NCI-H510A treated with DMSO at 0.1 percent for 48 hours (cell line): ENCODE measurements at places on chromosomes 11 and 22.

GRCh38 chr11:17746096-17746495 is 11.5 kb downstream of the KCNC1 start:
- no peak for DNase-seq

DNA sequence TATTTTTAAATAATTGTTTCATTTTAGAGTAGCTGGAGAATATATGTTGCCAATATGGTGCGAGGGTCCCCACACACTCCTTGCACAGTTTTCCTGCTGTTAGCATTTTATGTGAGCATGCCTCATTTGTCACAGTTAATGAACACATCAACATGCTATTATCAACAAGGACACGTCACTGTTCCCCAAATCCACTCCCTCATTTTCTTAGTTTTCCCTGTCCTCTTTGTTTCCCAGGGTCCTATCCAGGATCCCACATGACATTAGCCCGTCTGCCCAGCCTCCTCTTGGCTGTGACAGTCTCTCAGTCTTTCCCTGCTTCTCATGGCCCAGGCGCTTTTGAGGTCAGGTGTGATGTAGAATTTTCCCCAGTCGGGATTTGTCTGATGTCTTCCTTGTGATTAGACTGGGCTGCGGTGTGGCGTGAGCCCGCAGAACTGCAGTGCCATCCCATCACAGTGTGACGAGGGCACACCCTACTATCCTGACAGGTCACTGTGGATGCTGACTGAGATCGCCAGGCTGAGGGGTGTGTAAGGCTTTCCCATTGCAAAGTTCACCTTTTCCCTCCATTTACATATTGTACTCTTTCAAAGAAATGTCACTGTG is 450.6 kb upstream of the B3GAT1 start:
- DNase-seq: no peak

GRCh38 chr11:91066456-91067047 is 843.7 kb upstream of the CHORDC1 start:
- DNase-seq: no peak

DNA sequence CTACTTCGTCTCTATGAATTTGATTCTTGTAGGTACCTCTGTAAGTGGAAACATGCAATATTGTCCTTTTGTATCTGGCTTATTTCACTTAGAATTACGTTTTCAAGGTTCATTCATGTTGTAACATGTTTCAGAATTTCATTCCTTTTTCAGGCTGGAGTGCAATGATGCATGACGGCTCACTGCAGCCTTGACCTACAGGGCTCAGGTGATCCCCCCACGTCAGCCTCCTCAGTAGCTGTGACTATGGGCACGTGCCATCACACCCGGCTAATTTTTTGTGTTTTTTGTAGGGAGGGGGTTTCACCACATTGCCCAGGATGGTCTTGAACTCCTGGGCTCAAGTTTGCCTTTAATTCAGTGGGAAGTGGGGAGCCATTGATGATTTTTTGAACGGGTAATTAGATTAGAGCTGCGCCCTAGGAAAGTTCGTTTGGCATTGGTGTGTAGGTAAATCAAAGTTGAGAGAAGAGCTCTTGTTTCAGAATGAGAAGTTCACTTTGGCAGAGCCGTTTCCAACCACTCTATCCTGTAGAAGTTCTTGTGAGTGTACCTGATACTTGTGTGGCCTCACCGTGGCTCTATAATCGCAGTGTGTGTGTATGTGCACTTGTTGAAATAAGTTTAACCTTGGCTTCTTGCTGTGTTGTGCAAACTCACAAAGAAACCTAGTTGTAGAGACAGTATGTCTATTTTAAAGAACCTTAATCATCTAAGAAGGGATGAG is 115.9 kb downstream of the NAV2 start:
- no peak for DNase-seq

GRCh38 chr11:2796508-2797113 is 89.0 kb downstream of the CDKN1C start:
- DNase-seq: no peak

GRCh38 chr11:100632941-100633452 is 54.1 kb upstream of the ARHGAP42 start:
- DNase-seq: no peak

GRCh38 chr11:132855516-132855915 is 676.8 kb downstream of the OPCML start:
- DNase-seq: no peak

- DNase-seq: no peak
These were observed 44.2 kb upstream of the MICAL2 start for GRCh38 chr11:12066056-12066798.

DNA sequence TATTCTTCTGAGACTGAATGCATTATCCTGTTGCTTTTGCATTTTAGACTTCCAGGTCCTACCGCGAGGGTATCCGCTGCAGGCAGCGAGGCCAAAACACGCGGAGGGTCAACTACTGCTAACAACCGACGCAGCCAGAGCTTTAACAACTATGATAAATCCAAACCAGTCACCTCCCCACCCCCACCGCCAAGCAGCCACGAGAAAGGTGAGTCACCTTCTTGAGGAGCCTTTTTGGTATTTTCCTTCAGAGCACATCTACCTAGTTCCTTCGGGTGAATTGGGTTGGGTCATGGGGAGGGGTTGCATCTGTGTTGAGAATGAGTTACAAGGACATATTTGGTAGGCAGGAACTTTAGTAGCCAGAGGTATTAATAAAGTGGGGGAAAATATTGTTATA is 179.8 kb downstream of the NAV2 start:
- DNase-seq: no peak

DNA sequence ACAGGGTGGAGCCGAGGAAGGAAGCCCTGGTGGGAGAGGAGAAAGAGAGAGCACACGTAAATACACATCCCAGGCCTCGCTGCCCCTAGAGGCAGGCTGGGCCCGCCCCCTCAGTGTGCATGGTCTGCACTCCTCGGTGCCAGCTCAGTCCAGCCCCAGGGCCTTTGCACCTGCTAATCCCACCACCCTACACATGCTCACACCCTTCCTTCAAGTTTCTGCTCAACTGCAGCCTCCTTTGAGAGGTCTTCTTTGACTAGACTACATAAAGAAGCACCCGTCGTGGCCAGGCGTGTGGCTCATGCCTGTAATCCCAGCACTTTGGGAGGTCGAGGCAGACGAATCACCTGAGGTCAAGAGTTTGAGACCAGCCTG is 5.5 kb downstream of the IL2RB start:
- no peak for DNase-seq

- DNase-seq: no peak
These were observed 22.1 kb upstream of the PSMA1 start for GRCh38 chr11:14542324-14542723.

DNA sequence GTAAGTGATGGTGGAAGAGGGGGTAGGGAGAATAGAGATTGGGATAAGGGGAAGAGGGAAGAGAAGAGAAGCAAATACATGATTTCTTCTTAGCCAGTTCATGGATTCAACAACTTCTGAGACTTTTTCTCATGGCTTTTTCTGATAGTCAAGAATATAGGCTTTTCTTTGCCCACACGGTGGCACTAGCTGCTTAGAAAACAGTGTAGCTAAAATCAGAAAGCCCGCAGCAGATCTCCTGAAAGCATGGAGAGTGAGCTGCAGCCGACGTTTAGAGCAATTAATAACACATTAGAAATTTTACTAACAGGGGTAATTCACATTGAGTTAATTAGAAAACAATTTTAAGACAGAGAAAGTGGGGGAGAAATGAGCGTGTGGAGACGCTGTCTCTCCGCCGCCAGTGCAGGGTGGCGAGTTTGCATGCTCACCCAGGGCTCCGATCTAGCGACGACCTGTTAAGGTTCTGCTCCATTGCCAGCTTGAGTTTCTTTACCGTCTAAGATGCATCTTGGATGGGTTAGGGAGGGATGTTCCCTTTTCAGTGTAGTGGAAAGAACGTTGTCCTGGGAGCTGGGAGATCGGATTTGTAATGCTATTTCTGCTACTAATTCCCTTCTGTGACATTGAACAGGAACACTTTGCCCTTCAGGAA is 3.3 kb upstream of the RAG1 start:
- peak; percentile 57 for DNase-seq

DNA sequence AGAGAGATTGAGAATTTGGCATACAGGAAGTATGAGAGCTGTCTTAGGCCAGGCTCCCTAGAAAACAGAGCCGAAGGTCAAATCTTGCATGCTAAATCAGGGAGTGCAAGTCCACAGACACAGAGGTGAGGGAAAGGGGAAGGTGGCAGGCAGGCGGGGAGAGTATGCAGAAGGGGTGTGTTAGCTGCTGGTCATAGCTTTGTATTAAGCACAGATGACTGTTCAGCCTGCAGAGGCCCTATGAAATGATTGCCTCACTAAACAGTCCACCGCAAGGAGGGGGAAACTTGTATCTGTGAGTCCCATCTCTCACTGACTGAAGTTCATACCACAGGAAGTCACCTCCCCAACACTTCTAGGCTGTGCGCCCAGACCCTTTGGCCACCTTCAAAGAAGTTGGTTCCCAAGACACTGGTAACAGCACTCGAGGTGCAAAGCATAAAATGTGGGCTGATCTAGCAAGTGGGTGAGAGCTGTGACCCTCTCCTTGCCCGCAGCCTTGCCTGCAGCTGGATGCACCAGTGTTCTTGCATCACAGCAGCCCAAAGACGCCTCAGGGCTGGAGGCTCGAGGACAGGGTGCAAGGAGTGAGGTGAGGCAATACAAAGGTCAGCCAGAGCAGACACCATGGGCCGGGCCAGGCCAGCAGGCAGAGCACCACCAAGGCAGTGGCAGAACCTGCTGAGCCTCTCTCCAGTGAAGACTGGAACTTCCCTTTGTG is 115.3 kb upstream of the TBCEL start:
- no peak for DNase-seq

DNA sequence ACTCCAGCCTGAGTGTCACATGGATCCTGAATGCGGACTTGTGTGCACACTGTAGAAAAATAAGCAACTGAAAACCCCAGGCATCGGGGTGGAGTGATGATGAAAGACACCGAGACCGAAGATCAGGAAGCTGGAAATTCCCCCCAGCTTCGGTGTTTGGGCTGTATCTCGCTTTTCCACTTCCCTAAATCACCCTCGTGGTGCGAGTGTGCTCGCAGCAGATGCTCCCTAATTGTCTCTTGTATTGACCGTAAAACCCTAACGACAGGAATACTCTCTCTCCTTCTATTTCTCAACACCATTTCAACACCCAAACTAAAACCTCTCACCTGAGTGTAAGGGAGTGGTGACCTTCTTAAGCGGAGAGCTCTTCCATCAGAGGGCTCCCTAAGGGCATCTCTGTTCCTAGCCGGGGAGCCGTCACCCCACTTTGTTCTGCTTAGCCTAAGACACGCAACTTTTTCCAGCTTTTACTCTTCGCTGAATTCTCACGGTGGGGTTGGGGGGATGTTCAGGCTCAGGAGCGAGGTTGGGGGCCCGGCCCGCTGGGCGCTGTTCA is 635 bp upstream of the GRK3 start:
- DNase-seq: no peak

GRCh38 chr11:106524436-106524835 is 447.0 kb downstream of the AASDHPPT start:
- DNase-seq: no peak

- no peak for DNase-seq
These were observed 148.2 kb downstream of the TBC1D22A start for GRCh38 chr22:46910624-46911023.

DNA sequence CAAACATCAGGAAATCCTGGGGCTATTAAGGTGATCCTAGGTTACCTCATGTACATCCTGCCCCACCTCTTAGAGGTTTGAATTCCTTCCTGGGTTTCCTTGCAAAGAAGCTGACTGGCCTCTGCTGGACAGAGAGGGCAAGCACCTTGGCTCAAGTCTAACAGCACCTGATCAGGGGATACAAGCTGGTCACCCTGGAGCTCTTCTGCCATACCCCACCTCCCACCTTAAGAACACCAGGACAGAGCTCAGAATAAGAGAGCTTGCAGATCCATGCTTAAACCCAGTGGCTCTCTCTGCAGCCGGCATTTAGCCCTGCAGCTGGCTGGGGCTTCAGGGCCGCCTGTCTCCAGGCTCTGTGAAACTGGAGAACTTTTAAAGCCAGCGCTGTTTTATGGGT is 386.6 kb upstream of the NARS2 start:
- DNase-seq: peak; percentile 63

- DNase-seq: no peak
These were observed 16.2 kb upstream of the SHANK3 start for GRCh38 chr22:50656122-50657070.

- DNase-seq: no peak
These were observed 4.1 kb upstream of the RFPL1 start for GRCh38 chr22:29434288-29434687.

GRCh38 chr11:76610871-76611475 is 59.6 kb downstream of the LRRC32 start:
- DNase-seq: no peak

GRCh38 chr11:65425971-65426838 is 3.6 kb downstream of the NEAT1 start:
- no peak for DNase-seq

DNA sequence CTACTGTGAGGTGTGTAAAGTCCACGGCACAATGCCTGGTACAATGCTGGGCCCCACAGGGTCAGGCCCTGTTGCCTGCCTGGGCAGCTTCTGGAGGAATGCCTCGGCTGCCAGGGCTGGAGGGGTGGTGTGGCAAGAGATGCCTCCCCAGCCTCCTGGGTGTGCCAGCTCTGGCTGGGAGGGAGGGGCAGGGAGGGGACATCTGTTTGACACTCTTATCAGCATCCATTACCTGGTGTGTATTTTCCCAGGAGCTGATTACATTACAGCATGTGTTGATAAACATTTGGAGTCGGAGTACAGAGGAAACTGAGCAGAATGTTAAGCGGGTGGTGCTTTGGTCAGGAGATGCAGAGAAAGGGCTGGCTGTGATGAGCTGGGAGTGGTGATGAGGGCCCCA is 11.0 kb upstream of the NECTIN1 start:
- no peak for DNase-seq

DNA sequence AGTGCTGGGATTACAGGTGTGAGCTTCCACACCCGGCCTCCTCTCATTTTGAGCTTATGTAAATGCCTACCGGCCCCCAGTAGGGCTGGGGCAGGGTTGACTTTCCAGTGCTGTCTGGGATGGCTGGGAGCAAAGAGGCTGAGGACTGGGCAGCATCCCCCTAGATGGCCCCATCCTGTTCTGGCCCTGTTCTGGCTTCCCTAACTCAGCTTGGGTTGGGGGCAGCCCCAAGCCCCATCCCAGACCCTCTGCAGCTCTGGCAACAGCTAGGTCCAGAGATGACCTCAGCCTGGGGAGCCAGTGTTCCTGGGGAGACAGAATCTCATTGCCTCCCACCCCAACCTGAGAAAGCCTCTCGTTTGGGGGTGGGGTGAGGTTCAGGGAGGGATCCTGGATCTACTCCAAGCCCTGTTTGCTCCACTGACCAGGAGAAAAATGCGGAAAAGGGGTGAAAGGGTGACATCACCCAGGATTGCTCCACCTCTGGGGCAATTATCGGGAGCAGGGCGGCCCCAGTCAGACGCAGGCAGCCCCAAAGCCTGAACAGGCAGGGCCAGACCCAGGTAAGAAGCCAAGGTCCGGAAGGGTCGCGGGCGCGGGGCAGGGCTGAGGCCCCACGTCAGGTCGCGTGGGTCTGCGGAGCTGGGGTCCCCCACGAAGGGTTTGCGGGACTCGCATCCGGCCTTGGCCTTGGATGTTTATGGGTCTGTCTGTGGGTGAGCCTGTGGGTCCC is at the start of gene PNPLA2:
TSS of gene PNPLA2 (plus strand) at position 519 of the 733 bp plus-strand sequence. CDS start 805 bp downstream, outside the sequence.
- DNase-seq: no peak

GRCh38 chr11:71548716-71549151 is 514 bp downstream of the KRTAP5-9 start:
- no peak for DNase-seq
